Pons (tissue), 1 donor: ENCODE measurements at places on chromosomes 1 and 21.
A peak's percentile ranks its signal among the peaks of the same experiment; 100 is the strongest.

- DNase-seq, result no peak
Measured at GRCh38 chr1:43949678-43950077, 2.9 kb downstream of the IPO13 start.

DNA sequence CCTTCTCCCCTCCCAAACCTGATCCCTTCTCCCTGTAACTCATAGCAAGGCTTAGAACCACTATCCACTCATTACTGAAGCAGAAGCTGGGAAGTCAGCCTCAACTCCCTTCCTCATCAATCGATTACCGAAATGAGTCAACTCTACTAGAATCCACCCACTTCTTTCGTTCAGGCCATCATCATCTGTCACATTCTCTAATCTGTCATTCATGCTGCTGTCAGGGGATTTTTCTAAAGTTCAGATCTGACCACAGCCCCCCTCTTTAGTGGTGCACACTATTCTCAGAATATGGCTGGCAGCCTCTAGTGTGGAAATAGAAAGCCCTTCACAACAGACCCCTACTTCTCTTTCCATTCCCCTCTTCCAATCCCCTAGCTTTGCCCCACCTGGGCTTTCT lies 5.1 kb downstream of the NT5C1A start:
- no peak for DNase-seq

DNA sequence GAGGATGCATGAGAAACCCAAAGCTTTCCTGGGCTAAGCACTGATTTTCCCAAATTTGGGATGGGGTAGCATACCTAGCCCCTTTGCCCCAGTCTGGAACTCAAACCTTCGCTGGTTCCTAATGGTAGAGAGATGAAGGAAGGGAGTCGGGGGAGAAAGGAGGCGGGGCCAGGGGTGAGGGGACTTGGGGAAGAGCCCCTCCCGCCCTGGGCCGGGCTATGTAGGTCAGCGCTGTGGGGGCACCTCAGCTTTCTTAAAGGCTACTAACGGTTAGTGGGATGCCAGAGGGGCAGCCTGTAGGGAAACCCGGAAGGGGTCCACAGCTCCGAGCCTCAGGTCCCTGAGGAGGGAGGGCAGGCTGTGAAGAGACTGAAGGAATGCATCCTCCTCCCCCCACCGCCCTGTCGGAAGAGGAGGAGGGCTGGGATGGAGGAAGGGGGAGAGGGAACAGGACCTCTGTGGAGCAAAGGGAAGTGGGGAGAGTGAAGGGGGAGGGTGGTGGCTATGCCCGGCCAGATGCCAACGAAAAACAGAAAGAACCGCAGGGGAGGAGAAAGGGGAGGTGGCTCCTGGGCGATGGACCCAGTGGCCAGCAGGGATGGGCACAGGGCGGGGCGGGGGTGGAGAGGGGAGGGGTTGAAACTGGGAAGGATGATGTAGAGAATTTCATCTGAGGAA lies 1.3 kb downstream of the CADM3 start:
- DNase-seq, result no peak

- DNase-seq, result no peak
Measured at GRCh38 chr1:223227031-223227430, 84.0 kb upstream of the TLR5 start.

DNA sequence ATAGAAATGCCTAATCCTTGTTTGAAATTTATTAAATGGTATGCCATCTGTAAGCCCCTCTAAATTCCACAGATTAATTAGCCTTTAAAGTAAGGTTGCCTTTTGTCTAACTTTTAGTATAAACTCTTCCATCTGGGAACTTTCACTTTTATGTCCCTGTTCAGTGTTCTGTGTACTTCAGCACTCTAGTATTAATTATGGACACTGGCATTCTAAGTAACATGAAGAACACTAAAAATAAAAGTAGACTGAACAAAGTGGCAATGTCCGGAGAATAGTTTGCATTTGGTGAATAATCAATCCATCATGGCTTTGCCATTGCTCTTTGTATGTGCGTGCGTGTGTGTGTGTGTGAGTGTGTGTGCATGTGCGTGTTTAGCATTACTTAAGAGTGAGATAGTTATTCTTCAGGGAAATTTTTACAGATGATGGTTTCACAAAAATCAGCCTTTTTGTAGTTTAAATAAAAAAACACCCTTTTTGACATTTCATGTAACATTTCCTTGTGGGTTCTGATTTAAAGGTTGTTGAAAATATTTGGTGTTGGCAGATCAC lies 51.1 kb downstream of the ATF6 start:
- DNase-seq, result no peak

- DNase-seq, result no peak
Measured at GRCh38 chr1:85195703-85196102, 5.1 kb downstream of the SYDE2 start.

GRCh38 chr21:45429221-45430175 lies 24.5 kb downstream of the COL18A1 start:
- DNase-seq, result no peak

- DNase-seq, result no peak
Measured at GRCh38 chr1:115107516-115108260, 18.4 kb upstream of the TSPAN2 start.

- peak; percentile 54 for DNase-seq
Measured at GRCh38 chr1:155379631-155380090, 59.0 kb downstream of the RUSC1 start.

DNA sequence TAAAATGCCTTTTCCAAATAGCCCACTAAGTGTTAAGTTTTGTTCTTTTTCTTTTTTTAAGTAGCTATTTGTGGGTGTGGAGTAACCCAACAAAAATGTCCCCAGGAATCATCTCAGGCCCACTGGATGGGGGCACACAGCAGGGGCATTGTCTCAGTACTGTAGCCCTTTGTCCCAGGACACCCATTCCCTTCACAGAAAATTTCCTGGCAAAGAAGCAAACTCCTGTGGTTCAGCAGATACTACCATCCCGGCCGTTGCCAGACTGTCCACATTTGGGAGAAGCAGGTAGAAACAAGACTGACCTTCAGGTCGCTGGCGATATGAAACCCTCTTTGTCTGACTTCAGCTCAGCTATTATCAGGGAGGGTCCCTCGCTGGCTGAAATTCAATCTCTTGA lies 23.7 kb upstream of the SRRM1 start:
- peak; percentile 94 for DNase-seq

DNA sequence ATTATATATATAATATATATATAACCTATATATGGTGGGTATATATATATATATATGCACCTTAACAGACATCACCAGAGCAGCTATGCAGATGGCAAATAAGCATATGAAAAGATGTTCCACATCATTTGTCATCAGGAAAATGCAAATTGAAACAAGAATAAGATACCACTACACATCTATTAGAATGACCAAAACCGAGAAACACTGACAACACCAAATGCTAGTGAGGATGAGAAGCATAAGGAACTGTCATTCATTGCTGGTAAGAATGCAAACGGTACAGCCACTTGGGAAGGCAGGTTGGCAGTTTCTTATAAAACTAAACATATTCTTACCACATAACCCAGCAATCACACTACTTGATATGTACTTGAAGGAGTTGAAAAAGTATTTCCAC lies 219.8 kb upstream of the PRMT6 start:
- DNase-seq, result no peak

GRCh38 chr1:24233684-24234600 lies 46.9 kb upstream of the IFNLR1 start:
- DNase-seq, result no peak

DNA sequence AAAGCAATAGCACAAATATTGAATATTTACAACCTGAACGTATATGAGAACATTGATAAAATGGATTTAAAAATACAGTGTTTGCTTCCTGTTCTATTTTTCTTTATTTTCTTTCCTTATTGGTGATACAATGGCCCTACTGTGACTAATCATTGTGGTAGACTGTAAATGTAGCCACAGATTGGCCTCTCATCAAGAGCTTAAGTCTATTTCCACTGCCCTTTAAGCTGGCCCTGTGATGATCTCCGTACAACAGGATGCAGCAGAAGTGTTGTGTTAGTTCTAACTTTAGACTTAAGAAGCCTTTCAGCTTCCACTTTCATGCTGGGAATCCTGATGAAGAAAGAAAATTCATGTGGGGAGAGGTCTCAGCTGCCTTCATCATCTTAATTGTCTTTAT lies 285.6 kb upstream of the B3GALT2 start:
- DNase-seq, result no peak
